Upper lobe of right lung (tissue), 1 donor: ENCODE measurements at places on chromosomes 1 and 21.

DNA sequence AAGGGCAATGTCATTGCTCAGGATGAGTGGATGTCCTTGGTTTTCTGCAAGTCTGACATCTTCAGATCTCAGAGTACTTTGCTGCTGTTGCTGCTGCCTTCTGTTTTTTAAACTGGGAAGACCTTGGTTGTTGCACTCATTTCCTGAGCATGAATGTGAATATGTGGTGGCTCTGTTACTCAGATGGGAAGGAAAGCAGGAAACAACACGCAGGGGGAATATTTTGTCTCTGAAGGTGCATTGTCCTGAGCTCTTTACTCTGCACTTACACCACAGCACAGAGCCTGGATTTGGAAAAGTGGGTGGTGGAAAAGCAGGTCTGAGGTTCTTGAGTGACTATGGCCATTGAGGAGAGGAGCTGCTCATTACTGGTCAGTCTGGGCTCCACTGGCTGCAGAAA is 36.3 kb downstream of the PTGFRN start:
- no peak for DNase-seq

DNA sequence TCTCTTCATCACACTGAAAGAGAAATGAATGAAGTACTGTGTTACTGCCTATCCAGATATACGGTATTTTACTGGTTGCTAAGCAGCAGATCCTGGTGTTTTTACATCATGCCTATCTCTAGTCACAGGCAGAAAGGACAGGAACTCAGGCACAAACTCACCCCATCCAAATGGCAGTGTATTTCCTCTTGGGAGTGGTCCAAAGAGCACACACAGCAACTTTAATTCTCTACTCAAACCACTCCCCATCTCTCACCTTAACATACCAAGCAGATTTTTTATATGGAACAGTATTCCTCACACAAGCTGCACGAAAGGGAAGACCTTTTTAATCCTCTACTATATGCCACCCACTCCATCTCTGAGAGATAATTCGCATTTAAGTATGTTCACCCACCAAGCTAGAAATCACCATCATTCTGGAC is 27.3 kb downstream of the EIF4G3 start:
- DNase-seq, result no peak

DNA sequence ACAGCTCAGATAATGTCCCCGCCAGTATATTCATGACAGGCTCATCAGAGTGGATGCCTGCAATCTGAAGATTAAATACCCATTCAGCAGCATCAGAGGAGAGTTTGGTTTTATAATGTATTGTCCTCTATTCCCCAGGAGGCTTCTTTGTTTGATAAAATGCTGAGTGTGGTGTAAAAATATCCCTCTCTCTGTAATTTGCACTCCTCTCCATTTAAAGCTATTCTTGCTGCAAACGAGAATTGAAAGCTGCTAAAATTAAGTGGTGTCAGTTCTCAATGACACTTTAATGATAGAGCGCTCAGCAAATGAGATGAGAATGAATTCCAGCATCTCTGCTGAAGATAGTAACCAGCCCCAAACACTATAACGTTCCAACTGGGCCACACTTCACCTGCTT is 205.7 kb upstream of the RRP15 start:
- DNase-seq, result no peak

- DNase-seq, result no peak
Observed at GRCh38 chr1:24102961-24103360, 9.0 kb downstream of the MYOM3 start.

DNA sequence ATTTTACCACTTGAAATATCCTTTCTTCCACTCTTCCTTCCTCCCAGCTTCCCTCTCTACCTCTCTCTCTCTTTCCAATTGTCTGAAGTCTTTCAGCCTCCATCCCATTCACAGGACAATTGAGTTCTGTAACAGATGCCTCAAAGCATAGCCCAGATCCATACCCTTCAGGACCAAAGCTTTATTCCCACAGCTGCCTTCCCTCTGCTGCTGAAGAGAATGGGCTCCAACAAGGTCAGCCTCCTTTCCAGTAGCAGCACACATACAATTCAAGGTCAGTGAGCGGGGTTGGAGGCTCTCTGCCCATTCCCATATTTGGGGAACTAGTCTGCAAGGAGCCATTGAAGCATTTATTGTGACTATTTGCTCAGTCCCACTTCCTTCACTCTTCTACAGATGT is 179.9 kb downstream of the DPYD start:
- no peak for DNase-seq

GRCh38 chr1:161009602-161010211 is 11.2 kb downstream of the F11R start:
- peak; percentile 50 for DNase-seq
